GM12892 (cell line): ENCODE measurements at places on chromosomes 7 and 10.

DNA sequence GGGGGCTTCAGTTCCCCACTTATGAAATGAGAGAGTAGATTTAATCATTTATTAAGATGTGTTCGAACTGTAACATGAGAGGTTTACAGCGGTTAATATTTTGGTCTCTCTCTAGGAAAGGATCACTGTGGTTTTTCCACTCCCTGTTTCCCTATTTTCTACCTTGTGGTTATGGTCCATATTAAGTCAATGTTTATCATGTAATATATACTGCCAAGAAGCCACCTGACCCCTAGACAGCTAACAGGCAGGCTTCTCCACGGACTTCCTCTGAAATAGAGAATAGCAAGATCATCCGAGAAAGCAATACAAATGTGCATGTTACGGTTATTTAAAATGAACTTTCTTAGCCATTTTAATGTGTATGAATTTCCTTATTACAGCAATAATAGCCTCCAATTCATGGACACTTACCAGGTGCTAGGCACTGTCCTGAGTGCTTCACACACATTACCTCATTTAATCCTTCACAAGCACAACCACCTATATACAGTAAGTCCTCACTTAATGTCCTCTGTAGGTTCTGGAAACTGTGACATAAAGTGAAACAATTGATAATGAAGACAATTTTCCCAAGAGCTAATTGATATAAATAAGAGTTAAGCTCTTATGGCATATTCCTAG is 835 bp upstream of the COL28A1 start:
- DNase-seq, result no peak

GRCh38 chr10:17394854-17395253 is 59.5 kb downstream of the ST8SIA6 start:
- DNase-seq, result no peak

GRCh38 chr7:36266683-36267082 is 113.6 kb downstream of the EEPD1 start:
- no peak for DNase-seq

GRCh38 chr10:131728286-131729228 is 172.3 kb upstream of the PPP2R2D start:
- DNase-seq, result no peak

GRCh38 chr10:60032723-60033122 is 126.4 kb upstream of the CCDC6 start:
- no peak for DNase-seq

- DNase-seq, result no peak
Observed at GRCh38 chr7:103657474-103657894, 211.5 kb upstream of the SLC26A5 start.

DNA sequence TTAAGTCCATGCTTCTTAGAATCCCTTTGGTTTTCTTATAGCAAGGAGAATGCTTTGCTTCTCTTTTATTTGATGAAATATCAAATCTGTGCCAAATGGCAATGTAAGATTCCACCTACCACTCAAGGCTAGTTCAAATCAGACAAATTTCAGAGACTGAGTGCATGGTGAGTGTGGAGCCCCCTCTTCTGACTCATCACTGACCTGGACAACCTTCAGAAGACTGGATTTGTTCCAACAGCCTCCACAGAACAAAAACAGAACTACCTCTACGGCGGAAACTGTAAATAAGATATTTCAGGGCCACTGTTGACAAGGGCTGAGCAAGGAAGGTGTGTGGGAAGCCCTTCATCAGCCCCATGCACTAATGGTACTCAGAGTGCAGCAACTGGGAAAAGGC is 21.1 kb downstream of the NCAPG2 start:
- no peak for DNase-seq

GRCh38 chr7:41063116-41063515 is 639.8 kb downstream of the INHBA start:
- no peak for DNase-seq

- DNase-seq, result no peak
Observed at GRCh38 chr10:49187044-49187484, 1.1 kb downstream of the TMEM273 start.

DNA sequence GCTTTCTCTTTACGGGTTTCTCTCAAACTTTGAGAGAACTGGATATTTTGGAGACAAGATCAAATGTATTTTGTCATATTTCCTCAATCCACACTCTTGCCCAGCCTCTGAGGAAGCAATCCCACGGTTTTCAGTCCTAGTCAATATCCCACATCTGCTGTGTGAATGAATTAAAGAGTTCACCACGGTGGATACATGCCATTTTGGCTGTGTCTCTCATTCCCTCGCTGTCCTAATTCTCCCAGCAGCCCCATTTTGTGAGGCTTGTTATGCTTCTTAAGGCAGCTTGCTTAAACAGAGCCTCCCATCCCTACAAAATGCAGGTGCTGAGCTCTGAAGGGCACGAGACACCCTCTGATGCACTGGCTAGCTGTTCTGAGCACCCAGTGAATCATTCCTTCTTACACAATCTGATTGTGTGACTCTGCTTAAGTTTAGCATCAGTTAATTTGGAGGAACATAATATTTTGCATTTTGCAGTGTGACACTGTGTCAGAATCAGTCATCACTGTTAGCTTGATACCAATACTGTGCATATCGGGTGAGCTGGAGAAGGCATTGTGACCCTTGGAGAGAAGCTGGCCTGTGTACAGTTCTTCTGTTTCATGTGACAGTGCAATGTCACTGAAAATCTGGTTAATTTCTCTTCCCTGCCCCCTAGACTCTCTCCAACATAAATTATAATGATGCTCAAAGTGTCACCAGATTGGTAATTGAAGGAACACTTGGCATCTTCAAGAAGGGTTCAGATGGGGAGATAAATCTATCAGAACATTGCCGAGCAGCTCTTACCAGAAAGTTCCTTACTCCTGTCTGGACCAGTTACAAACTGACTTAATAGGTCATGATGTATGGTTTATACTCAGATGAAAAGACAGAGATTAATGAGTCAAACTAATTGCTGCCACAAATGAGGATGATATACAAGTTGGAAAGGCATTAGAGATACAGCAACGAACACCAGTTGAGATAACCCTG is 103.7 kb upstream of the AOAH start:
- DNase-seq, result no peak

- no peak for DNase-seq
Observed at GRCh38 chr10:124572751-124573150, 111.1 kb downstream of the LHPP start.

DNA sequence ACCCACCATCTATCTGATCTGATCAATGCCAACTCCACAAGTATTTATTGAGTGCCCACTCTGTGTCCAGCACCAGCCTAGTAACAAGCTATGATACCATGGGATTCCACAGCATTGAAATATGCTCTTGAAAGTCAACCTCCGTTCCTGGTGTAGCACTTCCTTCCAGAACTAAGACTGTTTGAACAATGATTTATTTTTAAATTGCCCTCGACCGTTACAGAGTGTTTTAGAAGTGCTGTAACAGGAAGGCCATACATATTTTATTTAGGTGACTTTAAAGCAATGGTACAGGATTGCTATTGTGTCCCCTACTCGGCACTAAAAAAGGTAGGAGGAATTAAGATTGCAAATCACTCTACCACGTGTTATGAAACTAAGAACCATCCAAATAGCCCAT is 225.6 kb downstream of the TEX36 start:
- no peak for DNase-seq

DNA sequence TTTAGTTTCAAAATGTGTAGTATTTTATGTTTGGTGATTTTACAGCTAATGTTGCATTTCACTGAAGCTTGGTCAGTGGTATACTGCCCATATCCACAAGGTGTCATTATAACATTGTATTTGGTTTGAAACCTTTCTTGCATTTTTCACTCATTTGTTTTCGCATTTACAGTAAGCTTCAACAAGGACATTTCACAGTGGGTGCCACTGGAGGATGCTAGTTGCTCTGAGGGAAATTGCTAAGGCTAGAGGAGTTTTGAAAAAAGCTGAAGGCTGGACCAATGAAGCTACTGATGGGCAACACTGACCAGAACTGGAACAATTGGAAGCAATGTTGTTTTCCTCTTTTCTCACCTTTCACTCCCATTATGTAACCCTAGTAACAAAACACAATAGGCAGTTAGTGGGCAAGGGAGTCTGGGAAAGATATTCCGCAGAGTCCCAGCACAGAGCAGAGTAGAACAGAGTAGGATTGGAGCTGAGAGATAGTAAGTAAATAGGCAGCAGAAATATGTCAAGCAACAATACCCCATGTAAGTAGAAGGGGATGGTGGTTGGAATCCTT is 23.6 kb upstream of the SRI start:
- DNase-seq, result no peak

GRCh38 chr10:77029777-77030717 is 607.6 kb downstream of the KCNMA1 start:
- DNase-seq, result no peak

DNA sequence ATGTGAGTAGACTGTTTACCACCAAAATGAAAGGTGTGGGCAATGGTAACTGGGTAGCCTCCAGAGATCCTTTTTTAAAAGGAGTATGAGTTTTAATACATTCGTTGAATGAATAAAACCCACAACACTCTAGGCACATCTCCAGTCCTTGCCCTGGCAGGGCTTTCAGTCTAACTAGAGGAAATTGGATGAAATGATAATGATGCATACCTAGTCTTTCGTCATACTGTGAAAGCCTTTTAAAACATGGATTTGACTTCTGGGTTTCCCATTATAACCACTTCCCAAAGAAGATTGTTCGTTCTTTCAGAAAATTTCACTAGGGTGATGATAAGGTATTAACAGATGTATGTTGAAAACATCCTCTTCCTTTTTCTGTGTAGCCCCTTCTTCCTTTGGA is 110.8 kb downstream of the REEP3 start:
- DNase-seq, result no peak

- DNase-seq, result no peak
Observed at GRCh38 chr10:125693524-125693847, 10.5 kb upstream of the TEX36 start.

- DNase-seq, result no peak
Observed at GRCh38 chr7:41696323-41696916, 6.5 kb downstream of the INHBA start.

DNA sequence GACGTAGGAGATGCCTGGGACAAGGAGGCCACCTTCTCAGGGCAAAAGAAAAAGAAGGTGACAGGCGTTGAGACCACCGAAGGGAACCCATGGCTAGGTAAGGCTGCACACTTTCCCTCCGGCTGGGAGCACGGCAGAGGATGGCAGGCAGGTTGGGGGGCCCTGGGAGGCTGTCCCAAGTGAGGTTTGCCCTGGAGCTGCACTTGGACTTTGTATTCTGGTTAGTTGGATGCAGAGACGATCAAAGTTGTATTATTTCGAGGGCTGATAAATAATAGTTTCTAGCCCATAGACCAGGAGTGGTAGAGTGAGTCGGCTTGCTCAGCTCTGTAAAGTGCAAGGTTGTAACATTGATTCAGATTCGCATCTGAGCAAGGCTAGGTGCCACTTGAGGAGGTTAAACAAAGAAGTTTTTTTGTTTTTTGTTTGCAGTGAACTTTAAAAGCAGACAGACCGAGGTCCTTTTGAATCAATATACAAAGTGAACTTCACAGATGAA is 608 bp downstream of the ENTPD7 start:
- no peak for DNase-seq

DNA sequence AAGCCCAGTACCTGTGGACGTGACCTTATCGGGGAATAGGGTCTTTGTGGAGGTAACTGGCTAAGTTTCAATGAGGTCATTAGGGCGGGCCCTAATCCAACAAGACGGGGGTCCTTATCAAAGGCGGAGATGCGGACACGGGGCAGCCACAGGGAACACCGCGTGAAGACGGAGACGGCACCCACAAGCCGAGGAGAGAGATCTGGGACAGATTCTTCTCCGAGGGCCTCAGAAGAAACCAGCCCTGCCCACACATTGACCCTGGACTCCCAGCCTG is 516.9 kb downstream of the DNAJB6 start:
- DNase-seq, result no peak

DNA sequence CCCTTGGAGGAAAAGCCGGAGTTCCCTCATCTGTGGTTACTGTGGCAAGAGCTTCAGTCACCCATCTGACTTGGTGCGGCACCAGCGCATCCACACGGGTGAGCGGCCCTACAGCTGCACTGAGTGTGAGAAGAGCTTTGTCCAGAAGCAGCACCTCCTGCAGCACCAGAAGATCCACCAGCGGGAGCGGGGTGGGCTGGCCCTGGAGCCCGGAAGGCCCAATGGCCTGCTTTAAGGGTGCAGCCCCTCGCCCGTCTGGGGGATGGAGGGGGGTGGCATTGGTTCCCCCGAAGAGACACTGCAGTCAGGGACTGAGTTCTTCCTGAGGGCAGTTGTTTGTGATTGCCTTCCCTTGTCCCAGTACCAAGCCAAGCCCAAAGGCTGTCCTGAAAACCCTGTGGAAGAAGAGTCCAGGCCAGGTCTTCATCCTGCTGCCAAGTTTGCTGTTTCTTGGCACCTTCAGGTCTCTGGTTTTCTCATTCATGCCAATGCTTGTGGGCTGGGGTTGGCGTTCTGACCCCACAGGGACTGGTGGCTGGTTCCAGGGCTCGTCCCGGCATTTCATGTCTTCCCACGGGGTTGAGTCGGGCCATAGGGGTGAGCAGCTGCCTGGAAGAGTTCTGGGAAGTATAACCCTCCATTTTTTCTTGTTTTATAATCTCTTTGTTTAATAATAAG is 7.7 kb upstream of the ZNF783 start:
- no peak for DNase-seq

- DNase-seq, result no peak
Observed at GRCh38 chr10:79416578-79417255, 28.7 kb downstream of the ZCCHC24 start.

DNA sequence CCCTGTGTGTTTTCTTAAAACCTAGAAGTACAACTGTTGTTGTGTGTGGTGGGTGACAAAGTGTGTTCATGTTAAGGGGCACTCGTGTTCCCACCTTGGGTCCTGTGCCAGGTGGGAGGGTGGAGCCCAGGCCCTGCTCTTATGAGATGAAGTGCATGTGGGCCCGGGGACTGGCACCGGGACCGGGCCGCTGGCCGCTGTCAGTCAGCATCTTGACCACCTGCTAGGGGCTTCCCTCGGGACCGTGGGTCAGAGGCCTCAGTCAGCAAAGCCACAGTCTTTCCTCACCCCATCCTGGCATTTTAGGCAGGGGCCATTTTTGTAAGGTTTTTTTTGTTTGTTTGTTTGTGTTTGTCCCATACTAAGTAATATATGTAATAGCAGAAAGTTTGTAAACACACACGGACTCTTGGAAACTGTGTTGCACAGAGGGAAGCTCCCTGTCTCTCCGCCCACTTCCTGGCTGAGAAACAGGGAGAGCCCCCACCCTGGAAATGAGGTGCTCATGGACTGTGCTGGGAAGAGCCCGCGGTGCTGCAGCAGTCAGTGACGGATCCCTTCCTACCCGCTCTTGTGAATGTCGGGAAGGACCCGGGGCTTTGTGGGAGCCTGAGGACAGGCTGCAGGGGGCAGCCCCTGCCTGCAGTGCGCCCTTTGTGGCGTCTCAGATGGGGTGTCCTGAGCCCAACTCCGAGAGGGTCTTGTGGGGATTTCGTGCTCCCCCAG is 13.4 kb downstream of the AGAP3 start:
- DNase-seq, result no peak
